Hepatic stellate cell (primary cell): ENCODE measurements at places on chromosomes 6 and 20.

DNA sequence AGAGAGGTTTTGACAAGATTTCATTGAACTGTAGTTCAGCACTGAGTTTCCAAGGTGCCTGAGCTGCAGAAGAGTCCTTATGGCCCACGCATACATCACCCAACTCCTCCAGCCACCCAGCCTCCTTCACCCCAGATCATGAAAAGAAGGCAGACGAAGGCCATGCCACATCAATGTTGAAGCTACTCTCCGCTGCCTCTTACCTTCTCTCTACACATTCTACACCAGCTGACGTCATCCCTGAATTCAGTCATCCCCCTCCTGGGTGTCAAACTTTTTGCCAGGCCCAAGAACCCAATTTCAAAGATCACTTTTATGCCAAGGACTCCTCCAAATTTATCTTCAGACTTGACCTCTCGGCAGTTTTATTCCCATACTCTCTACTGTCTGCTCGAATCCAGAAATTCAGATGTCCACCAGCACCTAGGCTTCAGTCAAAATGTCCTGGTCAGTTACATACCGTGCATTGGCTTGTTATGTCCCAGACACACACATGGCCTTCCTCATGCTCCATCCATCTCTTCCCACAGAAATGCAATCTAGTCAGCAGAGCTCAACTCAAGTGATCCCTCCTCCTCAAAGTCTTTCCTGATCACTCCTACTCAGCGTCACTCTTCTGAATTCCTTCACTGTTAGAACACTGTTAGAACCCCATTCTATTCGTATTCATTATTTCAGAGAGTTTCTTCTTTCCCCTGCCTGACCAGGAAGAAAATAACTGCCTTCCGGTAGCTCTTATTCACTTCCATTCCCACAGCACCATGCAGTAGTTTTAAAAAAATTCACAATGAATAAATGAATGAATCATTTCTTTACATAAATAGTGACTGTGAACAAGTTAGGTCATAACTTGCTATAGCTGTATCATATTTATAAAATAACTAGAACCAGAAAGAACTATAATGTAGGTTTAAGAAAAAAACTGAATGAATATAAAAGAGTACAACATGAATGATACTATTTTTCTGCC lies 11.5 kb downstream of the ATXN1 start:
- DNase-seq = no peak

GRCh38 chr20:48674461-48674860 lies 153.3 kb downstream of the PREX1 start:
- DNase-seq = no peak

GRCh38 chr6:7016226-7016625 lies 91.5 kb upstream of the RREB1 start:
- no peak for DNase-seq

GRCh38 chr6:137493218-137494038 lies 766 bp downstream of the OLIG3 start:
- no peak for DNase-seq

DNA sequence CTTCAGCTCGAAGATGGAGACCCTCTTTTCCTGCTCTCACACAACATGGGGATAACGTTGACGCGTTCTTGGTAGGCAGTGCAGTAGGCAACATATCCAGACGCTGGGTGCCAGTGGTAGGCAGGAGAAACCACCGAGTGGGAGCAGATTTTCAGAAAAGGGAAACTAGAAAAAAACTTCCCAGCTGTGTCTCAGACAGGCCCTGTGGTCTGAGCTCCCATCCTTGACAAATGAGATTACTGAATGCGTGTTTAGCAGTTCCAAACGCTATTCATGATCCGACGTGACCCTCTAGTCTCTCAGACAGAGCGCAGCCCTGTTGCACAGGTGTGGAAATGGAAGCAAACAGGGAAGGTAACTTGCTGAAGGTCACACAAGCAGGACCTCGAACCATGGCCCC lies 83.9 kb upstream of the DUSP22 start:
- DNase-seq = no peak

DNA sequence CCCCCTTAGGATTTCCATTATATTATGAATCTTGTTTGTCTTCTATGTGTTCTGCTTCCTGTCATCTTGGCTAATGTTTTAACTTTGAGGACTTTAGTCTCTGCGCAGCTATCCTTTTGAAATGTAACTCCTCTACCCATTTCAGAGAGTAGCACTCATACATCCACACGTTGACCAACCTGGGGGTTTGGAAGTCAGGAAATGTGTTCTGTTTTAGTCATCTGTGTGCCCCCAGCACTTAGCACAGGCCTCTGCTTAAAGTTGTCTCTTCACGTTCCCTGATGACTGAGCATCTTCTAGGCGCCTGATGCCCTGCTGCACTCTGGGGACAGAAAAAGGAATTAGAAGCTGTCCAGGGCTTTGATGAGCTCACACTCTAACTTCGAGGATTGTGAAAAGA lies 47.9 kb downstream of the HMGN3 start:
- DNase-seq = no peak
